ENCODE measurements at places on chromosomes 13 and 19. TPM values are rescaled to one million over a fixed set of nuclear protein-coding genes. Genes with fewer than 3 reads are reported as not detected.

GRCh38 chr13:89880201-89880600 is 1467.3 kb upstream of the MIR17HG start:
- no peaks in the 10 kb centered on the region for H3K4me1 ChIP-seq
- no peak overlapping the region for H3K4me3 ChIP-seq
- DNase-seq = no peak
- H3K27me3 ChIP-seq = no peaks in the 10 kb centered on the region

DNA sequence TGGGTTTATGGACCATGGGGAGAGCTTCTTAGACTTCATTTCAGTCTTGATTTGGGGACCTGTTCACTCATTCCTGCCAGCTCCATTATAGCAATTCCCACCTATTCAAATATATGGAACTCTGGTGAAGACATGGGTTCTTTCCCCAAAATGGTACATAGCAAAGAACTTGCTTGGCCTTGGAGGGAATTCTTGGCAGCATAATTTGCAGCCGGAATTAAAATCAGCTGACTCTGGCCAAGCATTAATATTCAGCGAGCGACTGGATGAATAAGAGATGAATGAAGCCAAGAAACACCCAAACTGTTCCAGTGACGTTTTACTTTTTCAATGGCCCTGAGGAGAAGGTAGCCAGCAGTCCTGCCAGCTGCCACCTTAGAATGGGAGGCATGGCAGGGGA is 88.4 kb upstream of the SOX1 start:
- no peaks in the 10 kb centered on the region for H3K36me3 ChIP-seq
- no peak for DNase-seq
- no peaks in the 10 kb centered on the region for H3K27me3 ChIP-seq
- H3K4me3 ChIP-seq = no peak overlapping the region
- H3K4me1 ChIP-seq = no peaks in the 10 kb centered on the region

DNA sequence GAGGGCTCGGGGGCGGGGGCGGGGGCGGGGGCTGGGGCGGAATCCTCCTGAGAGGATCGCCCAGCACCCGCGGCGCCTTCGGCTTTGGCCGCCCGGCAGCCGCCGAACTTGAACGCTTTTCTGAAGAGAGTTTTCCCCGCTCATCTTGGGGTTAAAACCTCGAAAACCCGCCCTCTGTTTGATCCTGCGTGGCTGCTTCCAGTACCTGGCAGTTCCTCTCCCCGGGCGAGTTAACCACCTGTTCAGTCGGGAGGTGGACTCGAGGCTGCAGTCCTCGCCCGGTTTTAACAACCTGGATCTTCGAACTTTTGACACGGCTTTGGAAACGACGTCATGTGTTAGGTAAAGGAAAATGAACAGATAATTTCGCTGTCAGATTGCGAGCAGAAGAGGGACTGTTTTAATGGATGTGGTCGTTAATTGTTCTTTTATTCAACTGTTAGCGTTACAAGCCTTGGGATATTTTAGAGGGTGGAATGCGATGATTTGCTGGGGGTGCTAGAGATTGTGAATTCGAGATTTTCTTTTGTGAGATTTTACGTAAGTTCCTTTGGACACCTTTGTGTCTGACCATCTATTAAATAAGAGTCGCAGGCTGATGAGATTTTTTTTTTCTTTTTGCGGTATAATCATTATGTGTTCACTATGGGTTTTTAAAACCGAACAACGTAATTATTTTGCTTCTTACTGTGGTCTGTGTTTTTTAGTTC is 1.0 kb downstream of the FNDC3A start:
- peaks cover 41% of the 10 kb centered on the region for H3K4me1 ChIP-seq
- no peaks in the 10 kb centered on the region for H3K36me3 ChIP-seq
- H3K27me3 ChIP-seq = no peaks in the 10 kb centered on the region

Gene CTXN1
- polyA plus RNA-seq = not detected

Data from CD8-positive, alpha-beta memory T cell (primary cell).